D721Med (cell line): ENCODE measurements at places on chromosomes 3 and 15.

GRCh38 chr3:8573342-8573926 lies 71.2 kb downstream of the SSUH2 start:
- no peak for DNase-seq

GRCh38 chr3:127410678-127411077 lies 122.8 kb upstream of the PRR20G start:
- DNase-seq: no peak

- no peak for DNase-seq
Measured at GRCh38 chr3:156816091-156816793, 9.9 kb upstream of the LEKR1 start.

- DNase-seq: no peak
Measured at GRCh38 chr3:85589145-85589544, 630.4 kb downstream of the CADM2 start.

DNA sequence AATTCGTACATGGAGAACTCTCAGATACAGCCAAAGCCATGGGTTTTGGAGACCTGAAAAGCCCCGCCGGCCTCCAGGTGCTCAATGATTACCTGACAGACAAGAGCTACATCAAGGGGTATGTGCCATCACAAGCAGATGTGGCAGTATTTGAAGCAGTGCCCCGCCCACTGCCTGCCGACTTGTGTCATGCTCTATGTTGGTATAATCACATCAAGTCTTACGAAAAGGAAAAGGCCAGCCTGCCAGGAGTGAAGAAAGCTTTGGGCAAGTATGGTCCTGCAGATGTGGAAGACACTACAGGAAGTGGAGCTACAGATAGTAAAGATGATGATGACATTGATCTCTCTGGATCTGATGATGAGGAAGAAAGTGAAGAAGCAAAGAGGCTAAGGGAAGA lies 23.5 kb downstream of the MYO5A start:
- no peak for DNase-seq

DNA sequence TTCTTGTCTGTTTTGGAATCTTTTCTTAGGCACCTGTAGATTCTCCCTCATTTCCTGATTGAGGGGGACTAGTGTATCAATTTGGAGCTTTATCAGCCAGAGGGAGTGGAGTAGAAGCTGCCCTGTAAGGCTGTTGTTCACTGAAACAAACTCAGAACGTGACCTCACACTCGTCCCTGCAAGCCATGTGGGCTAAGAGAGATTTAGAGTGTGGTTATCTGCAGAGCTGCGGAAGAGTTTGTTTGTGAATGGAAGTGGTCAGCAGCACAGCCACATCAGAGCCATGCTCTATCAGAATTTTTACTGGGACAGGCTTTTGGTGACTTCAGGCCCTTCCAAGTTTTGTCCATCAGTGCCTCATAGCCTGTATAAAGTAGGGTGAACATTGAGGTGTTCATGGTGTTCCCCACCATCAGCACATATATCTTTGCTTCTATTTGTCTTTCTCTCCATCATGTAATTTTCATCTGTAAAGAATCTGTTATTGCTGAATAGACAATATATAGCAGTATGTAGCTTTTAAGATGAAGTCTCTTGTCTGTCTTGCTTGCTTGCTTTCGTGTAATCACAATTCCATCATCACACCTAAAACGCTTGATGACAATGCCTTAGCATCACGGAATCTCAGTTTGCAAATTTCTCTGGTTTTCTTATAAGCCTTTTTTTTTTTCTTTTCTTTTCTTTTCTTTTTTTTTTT lies 37.0 kb downstream of the LARS2 start:
- DNase-seq: no peak

DNA sequence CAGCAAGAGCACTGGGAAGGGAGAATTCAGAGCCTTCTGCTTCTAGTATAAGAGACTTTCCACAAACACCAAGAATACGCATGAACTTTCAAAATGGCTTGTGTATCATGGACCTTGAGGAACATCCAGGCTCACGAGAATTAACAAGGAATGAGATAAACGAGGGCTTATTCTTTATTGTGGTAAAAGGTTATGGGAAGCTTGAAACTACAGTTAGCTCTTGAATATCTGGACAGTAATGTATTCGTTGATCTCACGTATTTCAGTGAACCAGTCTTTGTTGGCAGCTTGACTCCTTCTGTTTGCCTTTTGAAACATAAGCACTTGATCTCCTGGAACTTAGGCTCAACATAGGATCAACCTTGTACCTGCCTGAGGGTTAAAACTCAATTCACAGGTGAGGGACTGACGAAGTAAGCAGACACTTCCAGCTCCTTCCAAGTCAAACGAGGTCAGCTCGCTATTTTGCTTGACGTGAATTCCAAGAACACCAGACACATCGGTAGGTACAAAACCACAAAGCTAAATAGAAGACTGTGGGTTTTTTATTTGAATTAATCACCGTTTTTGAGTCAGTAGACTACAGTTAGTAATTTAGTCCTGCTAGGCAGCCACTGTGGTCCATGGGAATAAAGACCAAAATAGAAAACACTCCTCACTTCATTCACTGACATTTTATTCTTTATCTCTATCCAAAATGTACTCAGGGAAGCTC lies 30.8 kb downstream of the GALNT15 start:
- no peak for DNase-seq

GRCh38 chr3:141240687-141241615 lies 9.3 kb downstream of the PXYLP1 start:
- no peak for DNase-seq

GRCh38 chr3:138187296-138188012 lies at the start of gene ARMC8:
ARMC8 (plus strand) TSS chr3:138187301; CDS start chr3:138187555, 254 bp downstream.
- DNase-seq: peak; percentile 95

GRCh38 chr3:158532099-158532734 lies 38.8 kb upstream of the MLF1 start:
- DNase-seq: no peak
